ENCODE measurements at places on chromosomes 2 and 18.

GRCh38 chr2:200860092-200860795 is 4.2 kb downstream of the CLK1 start:
- peak; percentile 50 for DNase-seq

DNA sequence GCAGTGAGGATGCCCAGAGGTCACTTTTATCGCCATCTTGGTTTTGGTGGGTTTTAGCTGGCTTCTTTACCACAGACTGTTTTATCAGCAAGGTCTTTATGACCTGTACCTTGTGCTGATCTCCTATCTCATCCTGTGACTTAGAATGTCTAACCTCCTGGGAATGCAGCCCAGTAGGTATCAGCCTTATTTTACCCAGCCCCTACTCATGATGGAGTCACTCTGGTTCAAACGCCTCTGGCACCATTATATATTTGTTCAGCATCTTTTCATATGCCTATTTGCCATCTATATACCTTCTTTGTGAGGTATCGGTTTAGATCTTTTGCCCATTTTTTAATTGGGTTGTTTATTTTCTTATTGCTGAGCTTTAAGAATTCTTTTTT is 7.2 kb upstream of the CCNT2 start:
- no peak for DNase-seq

DNA sequence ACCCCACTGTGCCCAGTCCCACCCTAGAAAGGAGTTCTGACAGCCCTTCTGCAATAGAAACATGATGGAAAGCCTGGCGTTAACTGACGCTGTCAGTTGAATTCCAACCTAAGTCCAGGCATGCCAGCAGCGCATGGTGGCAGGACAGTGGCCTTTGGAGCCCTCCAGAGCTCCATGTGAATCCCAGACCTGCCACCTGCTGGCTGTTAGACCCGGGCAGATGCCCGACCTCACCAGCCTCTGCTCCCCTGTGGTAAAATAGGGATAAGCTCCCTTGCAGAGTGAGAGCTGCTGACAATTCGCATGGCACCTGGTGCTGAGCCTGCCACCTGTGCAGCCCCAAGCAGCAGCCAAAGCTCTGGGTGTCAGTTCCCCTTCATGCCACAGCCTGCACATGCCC is 138.6 kb downstream of the LOXHD1 start:
- DNase-seq: no peak

DNA sequence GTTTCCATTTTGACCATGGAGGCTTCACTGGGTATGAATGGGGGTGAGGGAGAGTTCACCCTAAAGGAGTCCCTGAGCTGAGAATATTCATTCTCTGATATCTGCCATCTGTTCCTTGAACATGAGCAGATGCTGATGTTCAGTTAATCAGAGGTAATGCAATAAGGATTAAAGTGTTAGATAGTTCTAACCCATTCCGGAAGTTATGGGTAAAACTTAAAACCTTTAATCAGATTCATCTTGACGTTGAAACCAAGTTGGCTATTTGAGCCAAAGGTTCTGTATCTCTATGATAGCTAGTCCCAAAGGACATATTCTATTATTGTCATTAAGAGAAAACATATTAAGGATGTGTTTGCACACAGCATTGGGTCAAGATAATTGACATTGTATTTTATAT is 268.9 kb downstream of the PLCL1 start:
- no peak for DNase-seq

- DNase-seq: no peak
These were observed 4.6 kb downstream of the MLPH start for GRCh38 chr2:237491515-237492118.

DNA sequence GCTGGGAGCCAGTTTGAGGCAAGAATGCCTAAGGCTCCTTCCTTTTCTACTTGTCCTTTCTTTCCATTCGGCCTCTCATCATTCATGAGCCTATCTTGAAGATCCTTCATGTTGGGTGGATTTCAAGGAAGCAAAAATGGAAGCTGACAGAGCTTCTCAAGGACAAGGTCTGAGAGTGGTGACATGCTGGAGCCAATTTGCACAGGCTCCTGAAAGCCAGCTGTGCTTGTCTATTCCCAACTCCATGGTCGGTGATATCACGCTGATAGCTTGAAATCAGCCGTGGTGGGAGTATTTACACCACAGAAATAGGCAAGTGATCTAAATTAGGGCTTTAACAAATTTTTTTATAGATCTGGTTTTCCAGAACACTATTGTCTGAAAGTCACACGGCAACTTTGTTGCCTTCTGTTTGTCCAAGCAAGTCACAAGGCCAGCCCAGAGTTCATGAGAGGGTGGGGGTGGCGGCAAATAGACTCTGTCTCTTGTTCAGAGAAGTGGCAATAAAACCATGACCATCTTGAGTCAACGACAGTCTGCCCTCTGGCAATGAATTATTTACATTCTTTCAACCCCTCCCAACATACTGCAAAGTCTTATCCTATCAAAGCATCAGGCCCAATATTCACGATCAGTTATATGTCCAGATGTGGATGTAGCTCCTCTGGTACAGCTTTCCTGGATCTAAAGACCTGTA is 49.9 kb upstream of the SLC35F5 start:
- DNase-seq: no peak

- no peak for DNase-seq
These were observed 3.5 kb downstream of the EML6 start for GRCh38 chr2:54726940-54727339.

DNA sequence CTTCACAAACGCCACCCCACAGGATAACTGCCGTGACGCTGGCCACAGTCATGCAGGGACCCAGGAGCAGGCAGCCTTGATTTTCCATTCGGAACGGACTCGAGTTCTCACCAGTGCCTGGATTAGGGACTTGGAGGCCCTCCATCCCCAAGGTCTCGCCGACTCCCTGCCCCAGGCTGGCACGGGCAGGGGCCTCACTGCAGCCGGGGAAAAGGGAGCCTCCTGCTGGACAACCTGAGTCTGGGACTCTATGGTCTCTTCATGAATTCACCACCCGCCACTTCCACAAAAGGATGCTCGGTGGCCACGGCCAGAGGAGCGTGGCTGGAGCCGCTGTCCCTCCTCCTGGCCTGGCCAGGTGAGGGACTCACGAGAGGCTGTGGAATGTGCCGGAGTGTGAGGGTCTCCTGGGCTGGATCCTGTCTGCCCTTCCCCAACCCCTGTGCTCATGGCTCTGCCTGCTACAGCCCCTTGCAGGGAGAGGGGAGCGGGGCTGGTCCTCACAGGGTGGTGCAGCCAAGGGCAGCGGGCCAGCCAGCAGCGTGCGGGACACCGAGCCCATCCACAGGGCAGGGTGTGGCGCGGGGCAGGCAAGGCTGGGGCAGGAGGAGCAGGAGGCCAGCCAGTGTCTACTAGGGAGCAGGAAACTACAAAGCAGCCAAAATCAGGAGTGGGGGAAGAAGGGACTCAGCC is 42.3 kb downstream of the AQP12A start:
- peak; percentile 27 for DNase-seq

DNA sequence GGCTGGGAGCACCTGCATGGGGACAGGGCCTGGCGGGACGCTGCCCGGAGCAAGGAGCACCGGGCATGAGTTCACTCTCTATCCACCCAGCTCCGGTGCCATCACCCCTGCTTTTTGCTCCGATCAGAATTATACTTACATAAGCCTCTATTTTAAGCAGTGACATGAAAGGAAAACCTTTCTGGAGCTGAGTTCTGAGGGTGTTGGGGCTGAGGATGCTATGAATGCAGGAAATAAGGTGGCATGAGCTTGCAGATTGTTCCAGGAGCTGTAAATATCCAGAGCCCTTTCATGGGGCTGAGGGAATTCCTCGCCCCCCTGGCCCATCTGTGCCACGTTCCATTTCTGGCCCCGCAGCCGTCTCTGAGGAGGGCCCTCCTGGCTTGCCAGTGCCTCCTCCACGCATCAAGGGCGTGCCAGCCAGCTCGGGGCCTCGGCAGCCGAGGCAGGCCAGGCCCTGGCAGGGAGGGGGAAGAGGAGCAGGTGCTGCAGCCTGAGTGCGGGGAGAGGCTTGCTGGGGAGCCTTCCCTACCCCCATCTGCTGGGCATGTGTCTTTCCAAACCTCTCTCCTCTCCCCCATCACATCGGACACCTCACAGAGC is 91.7 kb upstream of the MCFD2 start:
- no peak for DNase-seq

GRCh38 chr2:20919297-20919800 is 96.4 kb upstream of the LDAH start:
- no peak for DNase-seq

GRCh38 chr18:10213526-10213925 is 240.9 kb upstream of the APCDD1 start:
- DNase-seq: peak; percentile 3

DNA sequence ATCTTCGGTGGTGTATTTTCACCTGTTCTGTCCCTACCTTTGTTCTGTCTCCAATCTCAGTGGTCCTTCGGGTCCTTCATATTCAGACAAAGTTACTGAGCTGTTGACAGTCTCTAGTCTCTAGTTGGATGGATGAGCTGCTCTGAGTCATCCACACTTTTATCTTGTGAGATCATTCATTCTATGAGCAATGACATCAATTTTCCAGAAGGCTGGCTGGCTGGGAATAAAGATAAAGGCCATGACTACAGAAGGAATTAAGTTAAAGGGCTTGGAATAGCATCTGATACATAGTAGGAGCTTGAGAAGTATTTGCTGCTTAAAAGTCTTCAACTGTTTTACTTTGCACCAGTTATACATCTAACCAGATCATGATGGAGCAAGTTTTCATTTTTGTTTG is 43.1 kb upstream of the SLC39A10 start:
- no peak for DNase-seq

GRCh38 chr2:159650574-159650973 is 34.2 kb upstream of the BAZ2B start:
- no peak for DNase-seq

DNA sequence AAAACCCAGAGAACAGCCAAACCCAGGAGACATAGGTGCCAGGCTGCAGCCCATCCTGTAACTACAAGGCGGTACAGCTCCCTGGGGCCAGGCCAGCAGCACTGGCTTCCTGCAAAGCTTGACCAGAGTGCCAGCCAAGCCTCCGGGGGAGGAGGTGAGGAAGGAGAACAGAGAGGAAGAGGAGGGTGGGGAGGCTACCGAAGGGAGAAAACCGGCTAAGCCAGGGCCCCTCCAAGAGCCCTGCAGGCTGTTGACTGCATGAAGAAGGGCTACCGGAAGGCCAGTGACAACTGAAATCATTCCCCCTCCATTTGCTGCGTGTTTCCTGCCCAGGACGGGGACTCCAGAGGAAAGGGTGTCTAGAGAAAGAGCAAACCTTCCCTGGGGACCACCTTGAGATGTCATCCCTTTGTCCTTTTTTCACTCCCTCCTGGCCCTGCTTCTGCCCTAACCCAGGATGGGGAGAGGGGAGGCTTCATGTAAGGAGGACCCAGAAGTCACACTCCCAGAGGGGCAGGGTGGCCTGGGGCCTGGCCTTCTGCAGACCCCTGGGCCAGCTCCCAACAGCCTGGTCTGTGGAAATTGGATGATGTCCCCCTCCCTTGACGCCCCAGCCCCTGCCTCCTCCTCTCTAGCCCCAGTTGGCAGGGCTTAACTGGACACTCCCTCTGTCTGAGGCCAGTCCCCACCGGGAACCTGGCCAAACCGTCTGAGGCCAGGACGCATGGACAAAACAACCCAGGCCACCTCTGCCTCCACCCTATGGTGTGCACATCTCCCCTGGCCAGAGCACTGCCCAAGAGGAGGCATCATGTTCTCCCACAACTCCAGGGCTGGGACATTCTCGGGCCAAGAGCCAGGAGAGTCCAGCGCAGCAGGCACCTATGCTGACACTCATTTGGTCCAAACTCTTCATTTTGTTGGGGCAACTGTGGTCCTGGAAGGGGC is 207.8 kb downstream of the CYP26B1 start:
- no peak for DNase-seq

GRCh38 chr18:56992777-56993176 is 154.1 kb upstream of the BOD1L2 start:
- no peak for DNase-seq

GRCh38 chr2:33212151-33212550 is 264.3 kb upstream of the RASGRP3 start:
- no peak for DNase-seq

- DNase-seq: no peak
These were observed 654 bp upstream of the ASB1 start for GRCh38 chr2:238425979-238426567.

DNA sequence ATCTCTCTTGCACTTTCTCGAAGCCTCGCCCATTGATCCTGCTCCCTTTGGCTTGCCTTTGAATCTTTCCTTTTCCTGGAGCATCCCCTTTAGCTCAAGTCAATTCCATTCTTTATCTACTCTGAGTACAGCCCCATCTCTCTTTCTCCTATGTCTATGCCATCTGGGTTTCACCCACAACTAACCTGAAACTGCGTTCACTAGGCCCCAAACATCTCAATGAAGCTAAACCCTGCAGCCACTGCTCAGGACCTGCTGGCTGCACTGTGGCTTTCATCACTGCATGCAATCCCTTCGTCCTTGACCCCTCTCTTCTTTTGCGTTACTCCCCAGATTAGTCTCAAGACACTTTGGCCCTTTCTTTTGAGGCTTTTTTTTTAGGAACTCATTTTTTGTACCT is 81.6 kb upstream of the CYRIA start:
- no peak for DNase-seq

- DNase-seq: no peak
These were observed 63.3 kb upstream of the CSRNP3 start for GRCh38 chr2:165406173-165406572.

- DNase-seq: no peak
These were observed 65.2 kb downstream of the PLEKHM3 start for GRCh38 chr2:207960090-207960489.

DNA sequence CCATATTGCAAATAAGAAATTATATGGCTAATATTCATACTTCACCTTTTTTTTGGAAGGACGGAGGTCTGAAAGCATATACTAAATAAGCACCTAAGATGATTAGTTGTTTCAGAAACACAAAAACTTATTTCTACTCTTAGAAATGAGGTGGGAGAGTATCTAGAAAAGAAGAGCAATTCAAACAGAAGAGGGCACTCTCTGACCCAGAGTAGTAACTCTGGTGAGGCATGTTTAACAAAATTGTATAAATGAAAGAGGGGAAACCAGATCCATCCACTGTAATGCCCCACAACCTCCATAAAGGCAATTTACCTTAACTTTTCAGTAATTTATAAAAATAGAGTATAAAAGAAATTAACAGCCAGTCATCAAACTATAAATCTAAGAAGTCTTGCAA is 669.6 kb upstream of the VRK2 start:
- DNase-seq: no peak

GRCh38 chr2:239979243-239980023 is 45.7 kb downstream of the NDUFA10 start:
- DNase-seq: no peak

DNA sequence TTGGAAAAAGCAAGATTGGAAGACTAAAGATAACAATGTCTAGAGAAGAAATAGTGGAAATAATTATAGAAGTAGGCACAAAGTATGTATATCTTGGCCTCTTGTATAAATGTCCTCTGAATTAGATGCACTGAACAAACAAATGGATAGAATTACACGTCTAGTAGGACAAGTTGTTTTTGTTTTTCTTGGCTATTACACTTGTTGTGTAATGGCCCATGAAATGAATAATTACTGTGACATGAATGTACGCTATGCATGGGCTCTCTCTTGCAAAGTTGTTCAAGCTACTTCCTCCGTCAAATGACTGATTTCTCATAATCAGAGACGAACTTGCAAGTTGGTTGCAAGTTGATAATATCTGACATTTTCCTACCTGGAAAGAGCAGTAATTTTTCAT is 126.2 kb downstream of the PDE1A start:
- no peak for DNase-seq
